ENCODE measurements at places on chromosomes 12 and 14. TPM values are rescaled to one million over a fixed set of nuclear protein-coding genes. Genes with fewer than 3 reads are reported as not detected.

Gene C12orf50
- not detected for total RNA-seq

Gene MUCL1
- total RNA-seq = not detected

Gene KCNC2
- not detected for total RNA-seq

Gene C12orf60
- 0.95 TPM for total RNA-seq

Gene ADCY6
- 112 TPM for total RNA-seq

Gene SLC2A14
- total RNA-seq = 0.96 TPM

Gene TRIM9
- 13.8 TPM for total RNA-seq

Gene KRT82
- not detected for total RNA-seq

Gene AQP6
- total RNA-seq = not detected

Gene COL2A1
- total RNA-seq = 4.2 TPM

Gene FAIM2
- 2.5 TPM for total RNA-seq

Gene KRT79
- not detected for total RNA-seq

Gene PRKD1
- total RNA-seq = 5.0 TPM

Gene GPR65
- 1.6 TPM for total RNA-seq

Gene STXBP6
- 7.1 TPM for total RNA-seq

Gene EPYC
- not detected for total RNA-seq

Gene ALX1
- not detected for total RNA-seq

Gene ATP23
- total RNA-seq = 15.3 TPM

Gene SLC17A8
- 6.4 TPM for total RNA-seq

Gene NINJ2
- total RNA-seq = 6.7 TPM

Gene PAX9
- total RNA-seq = 0.79 TPM

Gene TAS2R14
- total RNA-seq = 5.1 TPM

Gene GRIP1
- 7.8 TPM for total RNA-seq

Gene ASCL1
- total RNA-seq = not detected

Gene KCNH3
- total RNA-seq = 0.80 TPM

Gene CRACR2A
- total RNA-seq = 42.6 TPM

Gene NEUROD4
- total RNA-seq = not detected

Gene LBHD2
- not detected for total RNA-seq

Gene ZNF219
- 135 TPM for total RNA-seq

Gene ABCD2
- 0.55 TPM for total RNA-seq

Gene OR4Q3
- not detected for total RNA-seq

Gene PROX2
- not detected for total RNA-seq

Gene NGB
- total RNA-seq = not detected

Gene LRTM2
- not detected for total RNA-seq

Gene ATF1
- 19.4 TPM for total RNA-seq

Gene CLEC6A
- total RNA-seq = not detected

Gene SYT1
- total RNA-seq = 2.4 TPM

Gene KCNA1
- total RNA-seq = not detected

Gene DLGAP5
- total RNA-seq = 1.1 TPM

Gene ADGRD1
- total RNA-seq = 9.4 TPM

Gene ABHD4
- 20.6 TPM for total RNA-seq

Gene TAS2R8
- total RNA-seq = not detected

Gene SMCO2
- total RNA-seq = not detected
